GM12891 (cell line): ENCODE measurements at places on chromosomes 7 and 10.

DNA sequence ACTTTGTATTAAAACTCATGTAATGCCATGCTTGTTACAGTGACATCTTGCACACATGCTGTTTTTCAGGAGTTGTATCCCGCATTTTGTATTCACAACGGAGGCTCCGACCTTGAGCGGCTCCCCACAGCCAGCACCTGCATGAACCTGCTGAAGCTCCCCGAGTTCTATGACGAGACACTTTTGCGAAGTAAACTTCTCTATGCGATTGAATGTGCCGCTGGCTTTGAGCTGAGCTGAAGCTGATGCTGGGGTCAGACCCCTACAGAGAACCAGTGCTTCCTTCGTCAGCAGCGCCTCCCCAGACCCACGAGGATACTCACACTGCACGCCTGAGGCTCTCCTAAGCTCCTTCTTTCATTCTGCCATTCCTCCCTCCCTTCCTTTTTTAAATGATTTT is 69.3 kb upstream of the DNAJB6 start:
- no peak for DNase-seq

- no peak for DNase-seq
Measured at GRCh38 chr7:95716357-95717122, 55.8 kb upstream of the DYNC1I1 start.

GRCh38 chr10:15290150-15290549 is 80.9 kb downstream of the FAM171A1 start:
- DNase-seq: no peak

DNA sequence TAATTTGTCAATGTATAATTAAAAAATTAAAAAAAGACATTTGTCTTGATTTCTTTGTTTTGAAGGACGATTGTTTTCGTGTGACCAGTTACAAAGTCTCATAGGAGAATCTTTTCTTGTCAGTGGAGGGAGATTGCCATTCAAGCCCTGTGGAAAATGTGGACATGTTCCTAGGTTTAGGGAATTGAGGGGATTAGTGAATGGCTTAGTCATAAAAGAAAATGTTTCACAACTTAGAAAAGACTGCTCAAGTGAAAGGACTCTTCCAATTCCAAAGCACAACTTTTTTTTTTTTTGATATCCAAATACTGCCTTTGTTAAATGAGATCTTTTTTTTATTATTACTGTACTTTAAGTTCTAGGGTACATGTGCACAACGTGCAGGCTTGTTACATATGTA is 140.7 kb upstream of the HABP2 start:
- no peak for DNase-seq

DNA sequence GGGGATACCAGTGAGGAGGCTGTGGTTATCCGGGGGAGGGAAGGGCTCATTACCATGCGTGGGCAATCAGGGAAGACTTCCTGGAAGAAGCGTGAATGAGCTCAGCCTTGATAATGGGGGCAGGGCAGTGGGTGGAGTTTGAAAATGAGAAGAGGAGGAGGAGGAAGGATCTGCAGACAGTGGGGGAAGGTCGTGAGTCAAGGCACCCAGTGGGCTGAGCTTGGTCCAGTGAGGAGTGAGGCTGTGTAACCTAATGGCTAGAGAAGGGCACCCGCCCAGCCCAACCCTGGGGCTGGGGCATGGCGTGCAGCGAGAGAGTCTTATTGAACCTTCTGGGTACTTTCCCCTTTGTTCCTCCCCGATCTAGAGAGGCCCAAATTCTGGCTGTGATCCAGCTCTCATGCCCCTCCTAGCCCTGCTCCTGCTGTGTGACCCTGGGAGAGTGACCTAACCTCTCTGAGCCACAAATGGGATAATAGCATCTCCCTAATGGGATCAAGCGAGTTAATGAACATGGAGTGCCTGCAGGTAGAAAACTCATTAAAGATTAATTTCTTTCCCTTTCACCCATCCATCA is 31.5 kb downstream of the CLIP2 start:
- no peak for DNase-seq

DNA sequence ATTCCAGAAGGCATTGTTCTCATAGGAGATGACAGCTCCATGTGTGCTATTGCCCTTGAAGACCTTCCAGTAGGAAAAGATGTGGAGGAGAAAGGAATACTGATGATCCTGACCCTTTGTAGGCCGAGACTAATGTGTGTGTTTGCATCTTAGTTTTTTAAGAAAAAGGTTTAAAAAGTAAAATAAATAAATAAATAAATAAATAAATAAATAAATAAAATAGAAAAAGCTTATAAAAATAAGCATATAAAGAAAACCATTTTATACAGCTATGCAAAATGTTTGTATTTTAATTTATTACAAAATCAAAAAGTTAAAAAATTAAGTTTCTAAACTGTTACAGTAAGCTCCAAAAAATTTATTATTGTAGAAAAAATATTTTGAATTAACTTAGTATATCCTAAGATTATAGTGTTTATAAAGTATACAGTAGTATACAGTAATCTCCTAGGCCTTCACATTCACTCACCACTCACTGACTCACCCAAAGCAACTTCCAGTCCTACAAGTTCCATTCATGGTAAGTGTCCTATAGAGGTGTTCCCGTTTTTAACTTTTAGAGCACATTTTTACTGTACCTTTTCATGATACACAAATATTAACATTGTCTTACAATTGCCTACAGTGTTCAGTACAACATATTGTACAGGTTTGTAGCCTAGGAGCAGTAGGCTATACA is 435.2 kb upstream of the SEMA3A start:
- DNase-seq: no peak

- no peak for DNase-seq
Measured at GRCh38 chr7:1669064-1669951, 769 bp upstream of the ELFN1 start.

DNA sequence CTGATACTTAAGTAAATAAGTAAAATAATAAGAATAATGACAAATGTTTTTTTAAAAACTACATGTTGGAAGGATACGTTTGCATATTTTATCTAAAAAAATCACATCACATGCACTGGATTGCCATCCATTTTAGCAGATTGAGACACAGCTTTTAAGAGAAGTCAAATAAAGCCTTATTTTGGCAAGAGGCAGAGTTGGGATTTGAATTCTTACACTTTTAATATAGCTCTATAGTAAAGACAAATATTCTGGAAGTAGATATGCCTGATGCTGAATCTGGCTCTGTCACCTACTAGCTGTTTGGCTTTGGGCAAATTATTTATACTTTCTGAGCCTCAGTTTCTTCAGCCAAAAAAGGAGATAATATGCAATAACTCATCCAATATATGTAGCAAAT is 386.4 kb downstream of the ETV1 start:
- DNase-seq: no peak

DNA sequence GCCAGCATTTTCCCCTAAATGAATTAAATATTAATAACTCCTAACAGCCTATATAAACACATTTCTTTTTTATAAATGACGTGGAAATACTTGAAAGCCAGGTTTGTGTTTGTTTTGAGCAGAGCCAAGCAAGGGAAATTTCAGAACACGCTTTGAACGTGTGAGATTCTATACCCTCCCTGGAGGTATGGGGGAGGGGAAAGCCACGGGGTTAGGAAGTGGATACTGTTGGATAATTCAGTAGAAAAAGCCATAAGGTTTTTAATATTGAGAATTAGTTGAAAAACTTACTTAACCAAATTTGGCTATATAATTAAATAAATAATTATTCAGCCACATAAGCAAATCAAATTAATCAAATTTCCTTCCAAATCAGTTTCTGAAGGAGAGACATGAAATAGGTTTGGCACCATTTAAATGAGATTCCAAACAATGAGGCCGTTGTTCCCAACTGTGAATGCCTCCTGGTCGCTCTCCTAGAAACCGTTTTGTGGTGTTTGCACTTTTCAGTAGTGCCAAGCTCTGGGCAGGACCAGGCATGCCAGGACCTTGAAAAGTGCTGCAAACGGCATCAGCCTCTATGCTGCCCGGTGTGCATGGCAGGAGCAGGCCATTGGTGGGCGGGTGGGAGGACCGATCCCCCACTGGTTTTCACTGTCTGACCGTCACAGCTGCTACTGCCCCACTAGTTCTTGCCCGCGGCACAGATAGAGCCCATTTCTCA is 88.1 kb downstream of the SEPTIN14 start:
- no peak for DNase-seq

GRCh38 chr10:67668448-67668847 is 27.5 kb downstream of the CTNNA3 start:
- DNase-seq: no peak

- DNase-seq: no peak
Measured at GRCh38 chr10:126463286-126463685, 75.0 kb upstream of the ADAM12 start.

GRCh38 chr10:72257051-72257892 is 16.5 kb upstream of the DDIT4 start:
- DNase-seq: no peak

GRCh38 chr10:30052062-30052461 is 7.3 kb downstream of the JCAD start:
- no peak for DNase-seq

- DNase-seq: no peak
Measured at GRCh38 chr10:70598857-70599295, 3.7 kb downstream of the PRF1 start.

DNA sequence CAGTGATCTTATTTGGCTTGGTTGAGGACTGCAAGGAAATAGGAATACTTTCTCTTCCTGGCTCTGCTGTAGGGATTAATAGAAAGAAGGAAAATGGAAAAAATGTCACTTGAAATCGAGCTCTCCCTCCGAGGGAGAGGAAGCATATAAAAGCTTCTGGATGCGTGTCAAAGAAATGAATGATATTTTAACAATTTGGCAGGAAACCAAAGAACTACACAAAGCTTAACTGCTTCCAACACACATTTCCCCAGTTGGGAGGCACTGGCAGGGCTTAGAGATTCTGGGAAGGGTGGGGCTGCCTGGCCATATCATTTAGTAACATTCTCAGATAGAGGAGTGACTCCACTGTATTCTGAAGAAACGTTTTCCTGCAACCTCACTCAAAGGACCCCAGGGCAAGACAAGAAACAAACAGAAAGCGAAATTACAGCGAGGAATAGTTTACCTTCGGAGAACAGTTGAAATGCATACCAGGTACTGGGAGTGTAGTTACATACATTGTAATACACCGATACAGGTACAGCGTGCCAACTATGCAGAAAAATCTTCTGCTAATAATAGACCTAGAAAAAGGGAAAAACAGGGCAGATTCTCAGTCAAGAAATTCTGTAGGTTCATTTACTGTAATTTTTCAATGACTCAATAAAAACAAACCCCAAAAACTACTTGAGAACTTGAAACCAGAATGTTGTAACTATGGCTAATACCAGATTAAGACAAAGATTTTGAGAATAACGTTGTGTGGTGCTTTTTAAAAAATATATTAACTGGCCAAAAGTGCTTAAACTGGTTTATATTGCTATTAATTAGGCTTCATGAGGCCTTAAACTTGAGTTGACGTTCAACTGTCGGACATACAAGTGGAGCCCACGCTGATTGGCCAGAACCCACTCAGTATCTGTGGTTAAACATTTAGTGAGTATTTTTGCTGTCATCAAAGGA is 75.7 kb upstream of the ASAH2 start:
- no peak for DNase-seq

- no peak for DNase-seq
Measured at GRCh38 chr10:24579906-24580305, 143.8 kb downstream of the ARHGAP21 start.

DNA sequence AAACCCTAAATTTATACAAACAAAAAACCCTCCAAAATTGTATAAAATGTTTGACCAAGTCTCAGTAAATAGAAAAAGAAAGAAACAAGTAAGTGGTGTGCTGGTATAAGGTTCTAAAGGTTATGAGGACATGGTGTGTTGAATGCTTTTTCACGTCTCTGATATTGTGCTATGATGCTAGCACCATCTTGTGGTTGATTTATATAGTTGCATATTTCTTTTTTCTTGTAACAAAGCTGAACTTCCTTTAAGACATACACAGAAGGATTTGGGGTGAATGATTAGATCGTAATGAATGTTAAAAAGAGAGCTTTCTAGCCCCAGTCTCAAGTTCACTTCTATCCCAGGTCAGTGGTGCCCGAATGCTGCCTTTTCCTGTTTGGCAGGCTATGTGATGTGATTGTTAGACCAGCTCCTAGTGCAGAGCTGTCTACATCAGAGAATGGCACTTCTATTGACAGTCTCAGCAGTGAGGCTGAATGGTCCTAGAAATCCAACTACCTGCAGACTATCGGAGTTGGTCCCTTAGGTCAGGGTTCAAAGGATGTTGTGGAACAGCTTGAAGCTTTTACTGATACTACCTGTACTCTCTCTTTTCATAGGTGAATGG is 25.0 kb downstream of the VTI1A start:
- DNase-seq: no peak

DNA sequence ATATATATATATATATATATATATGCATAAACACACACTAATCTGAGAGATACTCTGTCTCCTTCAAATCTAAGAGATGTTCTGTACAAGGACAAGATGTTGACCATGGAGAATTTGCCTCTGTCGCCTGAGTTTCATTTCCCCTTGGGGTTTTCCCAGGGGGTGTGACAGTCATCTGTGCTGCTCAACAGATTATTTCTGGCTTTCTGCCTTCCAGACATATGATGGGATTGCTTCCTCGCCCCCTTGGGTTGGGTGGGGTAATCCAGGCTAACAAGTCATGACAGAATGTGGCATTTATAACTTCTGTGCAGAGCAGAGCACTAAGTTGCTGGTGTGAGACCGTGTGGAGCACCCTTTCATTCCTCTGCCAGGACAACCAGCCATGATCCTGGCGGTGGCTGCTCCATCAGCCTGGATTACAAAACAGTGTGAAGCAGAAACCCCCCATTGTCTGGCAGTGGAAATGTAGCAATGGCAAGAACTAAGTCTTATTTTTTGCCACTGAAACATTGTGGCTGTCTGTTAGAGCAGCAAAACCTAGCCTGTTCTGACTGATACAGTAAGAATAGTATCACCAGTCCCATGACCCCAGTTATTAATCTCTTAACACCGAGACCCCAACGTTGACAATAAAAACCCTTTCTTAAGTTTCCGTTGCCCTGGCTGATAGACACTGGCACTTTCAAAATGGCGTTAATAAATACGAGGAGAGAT is 13.7 kb upstream of the USP6NL start:
- no peak for DNase-seq

GRCh38 chr10:104339469-104340110 is 1.3 kb upstream of the ITPRIP start:
- no peak for DNase-seq

DNA sequence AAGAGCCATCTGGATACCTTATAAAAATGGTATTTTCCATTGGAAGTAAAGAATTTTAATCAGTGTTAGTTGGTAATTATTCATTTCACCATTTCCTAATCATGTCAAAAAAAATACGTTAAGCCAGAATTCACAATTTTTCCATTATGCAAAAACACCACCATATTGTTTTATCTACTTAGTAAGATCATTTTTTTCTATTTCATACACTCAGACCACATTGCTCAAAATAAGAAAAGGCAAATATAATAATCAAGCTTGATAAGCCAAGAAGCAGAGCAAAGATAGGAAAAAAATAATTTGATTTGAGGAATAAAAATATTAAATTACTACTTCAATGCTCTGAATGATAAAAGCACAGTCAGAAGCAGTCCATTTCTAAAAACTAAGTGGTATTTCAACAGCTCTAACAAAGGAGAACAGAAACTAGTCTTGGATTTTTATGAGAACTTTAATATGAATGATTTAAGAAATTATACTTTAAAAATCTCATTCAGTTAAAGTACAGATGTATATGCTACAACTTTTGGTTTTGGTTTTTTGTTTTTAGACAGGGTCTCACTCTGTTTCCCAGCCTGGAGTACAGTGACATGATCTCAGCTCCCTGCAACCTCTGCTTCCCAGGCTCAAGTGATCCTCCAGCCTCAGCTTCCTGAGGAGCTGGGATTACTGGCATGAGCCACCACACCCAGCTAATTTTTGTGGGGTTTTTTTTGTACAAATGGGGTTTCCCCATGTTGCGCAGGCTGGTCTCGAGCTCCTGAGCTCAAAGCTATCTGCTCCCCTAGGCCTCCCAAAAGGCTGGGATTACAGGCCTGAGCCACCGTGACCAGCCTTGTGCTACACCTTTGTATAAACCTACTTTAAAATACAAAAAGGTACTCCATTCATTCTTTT is 46.6 kb downstream of the LRRN3 start:
- no peak for DNase-seq
